Activated CD4-positive, alpha-beta T cell treated with anti-CD3 and anti-CD28 coated beads, Interleukin-2, amount 50 U/mL, for 48 hours (primary cell): ENCODE measurements at places on chromosomes 3 and 15.

- no peak for DNase-seq
These were observed 46.5 kb upstream of the FSTL1 start for GRCh38 chr3:120497336-120497735.

DNA sequence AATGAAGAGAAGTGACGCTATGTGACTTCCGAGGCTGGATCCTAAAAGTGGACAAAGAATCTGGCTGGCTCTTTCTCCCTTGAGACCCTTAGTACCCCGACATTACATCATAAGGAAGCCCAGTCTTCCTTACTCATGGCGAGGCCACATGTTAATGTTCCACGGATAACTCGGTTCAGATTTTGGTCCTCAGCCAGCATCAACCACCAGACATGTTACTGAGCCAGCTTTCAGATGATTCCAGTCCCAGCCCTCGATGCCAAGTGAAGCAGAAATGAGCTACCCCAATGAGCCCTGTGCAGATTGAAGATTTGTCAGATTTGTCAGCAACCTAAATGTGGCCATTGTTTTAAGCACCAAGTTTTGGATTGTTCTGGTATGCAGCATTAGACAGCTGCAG lies 46.6 kb downstream of the SLCO2A1 start:
- no peak for DNase-seq

DNA sequence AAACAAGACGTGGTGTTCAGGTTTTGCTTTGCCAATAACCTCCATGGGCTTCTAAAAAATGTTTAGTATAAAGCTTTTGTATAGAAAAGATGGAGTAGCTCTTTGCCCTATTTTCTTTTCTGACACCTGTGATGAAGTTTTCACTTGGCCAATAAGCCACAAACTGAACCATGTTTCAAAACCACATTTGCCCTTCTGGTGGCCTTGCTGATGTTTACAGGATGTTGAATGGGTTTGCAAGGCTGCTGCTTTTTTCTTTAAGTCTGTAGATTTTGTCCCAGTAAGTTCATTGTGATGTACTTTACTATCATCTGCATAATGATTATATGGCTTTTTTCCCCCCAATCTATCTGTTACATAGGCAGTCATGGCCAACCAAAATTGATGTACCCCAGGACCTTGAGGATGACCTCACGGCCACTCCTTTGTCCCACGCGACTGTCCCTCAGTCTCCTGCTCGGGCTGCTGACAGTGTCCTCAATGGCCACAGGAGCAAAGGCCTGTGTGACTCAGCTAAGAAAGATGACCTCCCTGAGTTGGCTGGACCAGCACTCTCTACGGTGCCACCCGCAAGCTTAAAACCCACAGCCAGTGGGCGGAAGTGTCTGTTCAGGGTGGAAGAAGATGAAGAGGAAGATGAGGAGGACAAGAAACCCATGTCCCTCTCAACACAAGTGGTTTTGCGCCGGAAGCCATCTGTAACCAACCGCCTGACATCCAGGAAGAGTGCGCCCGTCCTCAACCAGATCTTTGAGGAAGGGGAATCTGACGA lies 60.8 kb downstream of the SNRK start:
- no peak for DNase-seq

GRCh38 chr3:143839980-143840379 lies 8.3 kb downstream of the SLC9A9 start:
- DNase-seq: no peak

DNA sequence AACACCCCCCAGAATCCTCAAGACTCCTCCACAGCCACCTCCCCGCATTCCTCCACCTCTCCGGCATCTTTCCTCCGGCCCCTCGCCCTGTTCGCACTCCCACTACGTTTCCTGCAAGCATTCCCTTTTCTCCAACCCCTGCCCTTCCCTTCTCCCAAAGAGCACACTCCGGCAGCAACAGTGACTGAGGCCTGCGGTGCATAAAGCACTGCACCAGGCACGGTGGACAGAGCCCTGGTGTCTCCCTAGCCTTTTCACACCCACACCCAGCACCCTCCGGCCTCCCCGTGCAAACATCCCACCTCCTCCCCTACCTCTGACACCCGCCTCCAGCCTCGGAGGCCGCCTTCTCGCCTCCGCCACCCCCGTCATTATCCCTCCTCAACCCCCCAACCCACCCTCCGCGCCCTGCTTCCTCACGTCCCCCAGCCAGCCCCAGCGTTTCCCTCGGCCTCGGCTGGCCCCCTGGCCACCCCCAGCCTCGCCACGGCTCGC lies 577 bp downstream of the ZNF148 start:
- peak; percentile 39 for DNase-seq

DNA sequence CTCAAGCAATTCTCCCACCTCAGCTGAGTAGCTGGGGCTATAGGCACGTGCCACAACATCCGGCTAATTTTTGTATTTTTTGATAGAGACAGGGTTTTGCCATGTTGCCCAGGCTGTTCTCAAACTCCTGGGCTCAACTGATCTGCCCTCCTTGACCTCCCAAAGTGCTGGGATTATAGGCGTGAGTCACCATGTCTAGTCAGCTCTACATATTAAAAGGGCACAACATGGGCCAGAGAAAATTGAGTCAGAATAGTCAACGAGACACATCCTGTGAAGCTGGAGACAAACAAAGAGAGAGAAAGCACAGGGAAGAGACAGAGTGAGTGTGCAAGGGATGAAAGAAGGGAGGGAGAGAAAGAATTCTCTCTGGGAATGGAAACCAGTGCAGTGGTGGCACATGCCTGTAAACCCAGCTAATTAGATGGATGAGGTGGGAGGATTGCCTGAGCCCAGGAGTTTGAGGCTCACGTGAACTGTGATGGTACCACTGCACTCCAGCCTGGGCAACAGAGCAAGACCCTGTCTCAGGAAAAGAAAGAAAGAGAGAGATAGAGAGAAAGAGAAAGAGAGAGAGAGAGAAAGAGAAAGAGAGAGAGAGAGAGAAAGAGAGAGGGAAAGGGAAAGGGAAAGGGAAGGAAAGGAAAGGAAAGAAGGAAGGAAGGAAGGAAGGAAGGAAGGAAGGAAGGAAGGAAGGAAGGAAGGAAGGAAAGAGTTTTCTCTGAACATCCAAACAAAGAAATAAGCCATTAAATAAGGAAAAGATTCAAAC lies 107.2 kb upstream of the SLC25A36 start:
- no peak for DNase-seq

GRCh38 chr15:80106051-80106450 lies 46.6 kb downstream of the ZFAND6 start:
- DNase-seq: no peak

- no peak for DNase-seq
These were observed 16.5 kb downstream of the MYH15 start for GRCh38 chr3:108493862-108494261.

GRCh38 chr3:129536374-129536667 lies 6.7 kb upstream of the H1-8 start:
- no peak for DNase-seq

DNA sequence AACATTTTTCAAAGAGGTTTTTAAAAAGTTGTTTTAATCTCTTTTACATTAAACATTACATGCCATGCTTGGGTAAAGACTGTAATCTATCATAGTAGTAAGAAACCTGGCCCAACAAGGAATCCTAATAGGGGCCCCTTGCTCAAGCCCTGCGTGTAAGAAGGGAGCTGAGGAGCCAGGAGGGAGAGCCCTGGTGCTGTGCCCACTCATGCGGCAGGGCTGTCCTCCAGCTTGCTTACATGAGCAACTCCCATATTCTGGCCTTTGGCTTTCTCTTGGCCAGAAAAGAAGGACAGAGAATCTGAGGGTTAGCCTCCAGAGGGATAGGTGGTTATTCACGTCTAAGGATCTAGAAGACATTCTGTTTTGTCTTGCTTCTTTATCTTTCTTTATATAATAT lies 49.8 kb downstream of the KBTBD12 start:
- no peak for DNase-seq

GRCh38 chr3:48432411-48433371 lies 2.8 kb upstream of the PLXNB1 start:
- no peak for DNase-seq

DNA sequence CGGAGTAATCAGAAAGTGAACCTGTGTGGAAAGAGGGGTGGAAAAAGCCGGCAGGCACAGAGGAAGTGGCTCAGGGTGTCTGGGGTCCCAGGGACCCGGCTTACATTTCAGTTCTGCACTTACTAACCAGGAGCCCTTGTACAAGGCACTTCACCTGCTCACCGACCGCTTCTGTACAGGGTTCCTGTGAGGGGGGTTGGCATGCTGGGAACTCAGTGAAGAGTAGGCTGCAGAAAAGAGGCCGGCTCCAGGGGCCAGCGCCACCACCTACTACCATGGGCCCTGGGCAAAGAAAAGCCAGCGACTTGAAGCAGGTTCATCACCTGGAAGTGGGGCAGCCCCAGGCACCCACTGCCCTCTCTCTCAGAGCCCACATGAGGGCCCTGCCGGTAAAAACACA lies 6.2 kb downstream of the STIMATE start:
- peak; percentile 69 for DNase-seq

- peak; percentile 19 for DNase-seq
These were observed 9.5 kb downstream of the ISL2 start for GRCh38 chr15:76345880-76346668.

- no peak for DNase-seq
These were observed 126.6 kb downstream of the SRGAP3 start for GRCh38 chr3:9122732-9123364.

GRCh38 chr3:126569390-126569975 lies 10.8 kb upstream of the C3orf22 start:
- DNase-seq: no peak

DNA sequence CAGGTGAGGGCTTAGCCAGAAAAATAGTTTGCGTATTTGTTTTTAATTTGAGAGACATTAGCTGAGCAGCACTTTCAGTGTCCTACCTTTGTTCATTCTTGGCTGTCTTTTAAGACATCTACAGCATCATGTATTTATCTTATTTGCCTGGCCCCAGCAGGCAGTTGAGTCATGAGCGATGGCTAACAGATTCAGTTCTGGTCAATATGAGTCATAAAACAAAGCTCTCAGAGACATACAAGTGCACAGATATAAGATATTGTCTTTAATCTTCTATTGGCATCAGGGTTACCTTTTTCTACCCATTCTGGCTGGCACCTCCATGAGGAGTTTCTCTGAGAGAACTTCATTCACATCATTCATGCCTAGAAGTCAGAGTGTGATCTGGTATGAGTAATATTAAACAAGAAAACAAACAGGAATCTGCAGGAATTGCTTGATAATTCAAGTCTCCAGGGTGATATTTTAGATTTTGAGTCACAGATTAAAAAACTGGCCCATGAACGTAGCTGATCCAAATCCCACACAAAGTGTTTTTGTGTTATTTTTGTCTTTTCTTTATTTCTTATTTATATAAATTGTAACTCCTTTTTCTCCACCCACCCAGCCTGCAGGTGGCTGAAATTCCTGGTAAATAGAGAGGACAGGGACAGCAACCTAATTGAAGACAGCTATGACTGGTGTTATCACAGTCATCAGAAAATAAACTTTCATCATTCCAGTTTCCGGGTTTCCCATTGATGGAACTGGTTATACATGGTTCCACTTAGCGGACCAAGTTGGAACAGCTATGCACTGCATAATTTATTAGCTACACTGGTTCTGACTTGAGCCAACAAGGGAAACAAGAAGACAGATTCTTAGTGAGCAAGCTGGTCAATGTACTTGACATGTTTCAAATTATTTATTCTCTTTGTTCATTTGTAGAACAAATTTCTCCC lies 47.3 kb downstream of the PLSCR2 start:
- DNase-seq: no peak

DNA sequence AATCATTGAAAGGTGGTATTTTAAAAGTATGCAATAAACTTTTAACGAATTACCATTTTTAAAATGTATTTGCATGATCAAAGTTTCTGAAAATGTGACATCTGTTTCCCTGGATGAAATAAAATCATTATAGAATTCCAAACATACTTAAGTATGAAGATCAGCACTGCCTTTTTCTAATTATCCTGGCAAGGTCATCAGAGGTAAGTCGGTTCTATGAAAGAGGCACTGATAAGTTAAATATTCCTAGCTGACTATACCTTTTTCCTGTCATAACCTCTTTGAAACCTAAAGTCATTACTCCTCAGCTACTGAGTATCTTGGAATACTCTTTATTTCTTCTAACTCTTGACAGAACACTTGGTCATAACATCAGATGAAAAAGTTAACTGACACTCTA lies 406.1 kb upstream of the ALCAM start:
- DNase-seq: no peak

GRCh38 chr3:188389711-188390342 lies 235.9 kb downstream of the LPP start:
- DNase-seq: peak; percentile 64

DNA sequence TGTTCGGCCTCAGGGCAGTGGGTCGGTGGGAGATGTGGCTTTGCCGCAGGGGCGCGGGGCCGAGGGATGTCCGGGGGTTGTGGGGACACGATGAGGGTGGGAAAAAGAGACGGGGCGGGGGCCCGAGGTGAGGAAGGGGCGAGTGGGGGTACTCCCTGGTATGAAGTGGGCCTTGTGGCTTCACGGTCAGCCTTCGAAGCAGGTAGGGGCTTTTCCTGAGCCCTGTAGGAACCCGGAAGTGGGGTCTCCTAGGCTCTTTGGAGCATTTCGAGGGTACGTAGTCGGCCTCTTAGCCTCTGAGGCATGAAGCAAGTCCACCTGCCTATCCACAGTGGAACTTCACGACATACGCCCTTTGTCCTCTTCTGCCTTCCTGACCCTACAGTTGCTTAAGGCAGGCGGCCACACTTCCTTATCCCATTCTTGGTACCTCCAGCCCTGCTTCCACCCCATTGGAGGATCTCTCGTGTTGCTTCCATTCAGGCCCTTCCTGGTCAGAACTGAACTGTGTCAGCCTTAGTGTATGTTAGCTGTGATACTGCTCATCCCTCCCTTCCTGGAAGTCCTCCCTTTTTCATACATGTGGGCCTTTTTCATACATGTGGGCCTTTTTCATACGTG lies 389 bp downstream of the ARPC4 start:
- no peak for DNase-seq

GRCh38 chr3:55675478-55675877 lies 188.4 kb upstream of the WNT5A start:
- DNase-seq: no peak

DNA sequence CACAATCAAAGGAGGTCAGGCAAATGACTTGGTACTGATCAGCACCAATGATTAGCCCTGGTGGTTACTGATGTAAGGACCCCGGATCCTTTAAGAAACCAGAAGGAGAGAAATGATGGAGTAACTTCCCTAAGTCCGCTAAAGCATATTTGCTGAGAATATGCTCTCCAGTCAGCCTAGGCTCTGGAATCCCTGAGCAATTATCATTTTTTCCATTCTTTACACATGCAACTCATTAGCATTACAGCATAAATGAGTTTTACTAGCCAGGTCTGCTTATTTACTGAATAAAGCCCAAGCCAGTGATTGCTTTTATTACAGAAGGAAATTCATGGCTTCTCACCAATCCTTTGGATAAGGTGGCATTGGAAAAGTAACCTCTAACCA lies 139.2 kb upstream of the WNT5A start:
- DNase-seq: no peak

- DNase-seq: no peak
These were observed 43.1 kb upstream of the NMD3 start for GRCh38 chr3:161177991-161178390.

DNA sequence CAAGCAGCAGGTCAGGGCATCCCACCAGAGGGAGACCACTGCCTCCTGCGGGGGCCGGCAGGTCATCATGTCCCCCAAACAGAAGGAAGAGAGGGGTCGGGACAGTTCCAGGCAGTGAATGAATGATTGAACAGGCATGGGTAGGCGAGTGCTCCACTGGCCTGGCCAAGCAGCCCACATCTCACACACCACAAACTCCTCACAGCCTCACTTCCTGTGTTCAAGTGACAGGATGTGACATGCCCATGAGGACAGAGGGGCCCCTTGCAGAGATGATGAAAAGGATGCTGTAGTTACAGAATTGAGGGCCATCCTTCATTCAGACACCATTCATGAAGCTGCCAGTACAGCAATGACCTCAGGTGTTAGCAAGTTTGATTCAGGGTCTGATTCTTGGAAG lies 3.7 kb downstream of the IQSEC1 start:
- DNase-seq: peak; percentile 47
